Putamen (tissue), 1 donor: ENCODE measurements at places on chromosomes 11 and 22.

DNA sequence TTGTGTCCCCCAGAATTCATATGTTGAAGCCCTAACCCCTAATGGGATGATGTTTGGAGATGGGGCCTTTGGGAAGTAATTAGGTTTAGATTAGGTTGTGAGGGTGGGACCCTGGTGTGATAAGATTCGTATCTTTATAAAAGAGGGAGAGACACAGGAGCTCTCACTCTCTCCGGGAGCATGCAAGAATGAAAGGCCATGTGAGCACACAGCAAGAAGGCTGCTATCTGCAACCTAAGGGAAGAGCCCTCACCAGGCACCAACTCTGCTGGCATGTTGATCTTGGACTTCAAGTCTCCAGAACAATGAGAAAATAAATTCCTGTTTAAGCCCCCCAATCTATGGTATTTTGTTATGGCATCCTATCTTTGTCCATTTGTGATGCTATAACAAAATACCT, 97.3 kb downstream of the ELP4 start:
- no peak for DNase-seq

DNA sequence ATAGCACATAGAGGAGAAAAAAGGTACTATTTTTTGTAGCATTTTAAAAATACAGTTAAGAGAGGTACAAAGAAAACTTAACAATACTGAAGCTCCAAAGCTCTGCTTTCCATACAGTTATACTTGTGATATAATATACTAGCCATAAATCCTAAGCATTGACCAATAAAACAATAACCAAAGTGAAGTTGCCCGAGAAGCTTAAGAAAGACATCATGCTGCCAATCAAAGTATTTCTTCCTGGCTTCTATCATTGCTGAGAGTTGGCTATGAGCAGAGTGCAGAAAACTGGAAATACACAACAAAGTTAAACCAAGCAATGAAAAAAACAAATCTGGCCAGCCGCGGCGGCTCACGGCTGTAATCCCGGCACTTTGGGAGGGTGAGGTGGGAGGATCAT, 84.2 kb downstream of the RBFOX2 start:
- no peak for DNase-seq

GRCh38 chr11:132520199-132520598, 1012.1 kb downstream of the OPCML start:
- no peak for DNase-seq

DNA sequence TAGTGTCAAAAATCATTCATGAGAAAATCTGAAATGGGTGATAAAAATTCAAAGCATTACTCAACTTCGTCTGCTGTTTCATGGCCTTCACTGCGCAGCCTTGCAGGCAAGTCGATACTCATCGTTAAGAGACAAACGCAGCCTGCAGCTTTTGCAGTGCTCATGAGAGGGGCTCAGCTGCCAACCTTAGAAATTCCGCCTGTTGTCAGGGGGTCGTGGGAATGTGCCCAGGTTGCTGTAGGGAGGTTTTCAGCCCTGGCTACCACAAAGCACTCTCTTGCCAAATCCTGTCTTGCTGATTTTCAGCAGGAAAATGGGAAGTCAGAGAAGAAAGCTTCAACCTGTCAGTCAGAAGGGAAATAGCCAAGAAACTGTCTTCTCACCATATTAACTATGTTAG, 25.4 kb upstream of the GRAMD1B start:
- no peak for DNase-seq

- peak; percentile 73 for DNase-seq
Observed at GRCh38 chr11:12827929-12828812, 153.9 kb downstream of the TEAD1 start.

GRCh38 chr11:115418626-115419025, 85.6 kb downstream of the CADM1 start:
- DNase-seq, result no peak

GRCh38 chr11:131628739-131629138, 258.3 kb downstream of the NTM start:
- no peak for DNase-seq

- DNase-seq, result no peak
Observed at GRCh38 chr11:6627762-6628241, 8.6 kb upstream of the TPP1 start.

DNA sequence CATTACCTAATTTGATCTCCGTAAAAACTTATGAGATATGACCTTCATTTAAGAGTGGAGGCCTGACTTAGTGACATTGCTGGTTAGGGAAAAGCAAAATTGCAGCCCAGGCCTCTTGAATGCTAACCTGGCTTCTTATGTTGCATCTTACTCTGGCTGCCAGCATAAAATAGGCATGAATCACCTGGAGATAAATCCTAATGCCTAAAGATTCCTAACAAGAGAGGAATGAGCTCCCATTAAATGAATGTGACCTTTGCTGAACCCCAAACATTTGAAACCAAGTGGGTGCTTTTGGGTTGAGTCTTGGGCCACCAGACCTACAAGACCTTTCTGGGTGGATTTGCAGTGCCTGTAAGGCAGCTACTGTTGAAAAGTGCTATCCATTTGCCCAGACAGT, 1145.6 kb upstream of the TENM4 start:
- DNase-seq, result no peak

GRCh38 chr11:62256281-62256680, 13.7 kb upstream of the SCGB2A2 start:
- no peak for DNase-seq

DNA sequence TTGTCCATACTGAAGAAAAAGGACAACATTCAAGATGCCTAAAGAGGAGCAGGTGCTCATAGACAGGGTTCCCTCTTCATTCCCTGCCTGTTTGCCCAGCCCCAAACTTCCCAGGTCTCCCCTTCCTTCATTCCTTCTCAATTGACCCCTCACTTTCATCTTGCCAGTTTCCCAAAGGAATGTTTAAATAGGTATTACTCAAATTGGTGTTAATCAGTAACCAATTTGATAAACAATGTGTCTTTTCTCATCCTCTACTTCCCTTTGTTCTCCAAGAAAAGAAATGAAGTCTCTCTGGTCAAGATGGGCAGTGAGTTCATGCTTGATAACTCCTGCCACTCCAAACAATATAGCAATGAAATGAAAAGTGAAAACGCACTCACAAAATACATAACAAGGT, 101.9 kb downstream of the TMPRSS5 start:
- DNase-seq, result no peak
